Effector CD8-positive, alpha-beta T cell (primary cell): ENCODE measurements at places on chromosomes 2 and 18.

GRCh38 chr2:216803791-216804190, 56.1 kb downstream of the TNP1 start:
- DNase-seq: no peak

GRCh38 chr2:70141212-70141901, 49.5 kb downstream of the C2orf42 start:
- DNase-seq: peak; percentile 18

- DNase-seq: no peak
Observed at GRCh38 chr2:219844401-219845091, 217.1 kb downstream of the SLC4A3 start.

- DNase-seq: no peak
Observed at GRCh38 chr2:147025646-147026585, 818.9 kb upstream of the ACVR2A start.

DNA sequence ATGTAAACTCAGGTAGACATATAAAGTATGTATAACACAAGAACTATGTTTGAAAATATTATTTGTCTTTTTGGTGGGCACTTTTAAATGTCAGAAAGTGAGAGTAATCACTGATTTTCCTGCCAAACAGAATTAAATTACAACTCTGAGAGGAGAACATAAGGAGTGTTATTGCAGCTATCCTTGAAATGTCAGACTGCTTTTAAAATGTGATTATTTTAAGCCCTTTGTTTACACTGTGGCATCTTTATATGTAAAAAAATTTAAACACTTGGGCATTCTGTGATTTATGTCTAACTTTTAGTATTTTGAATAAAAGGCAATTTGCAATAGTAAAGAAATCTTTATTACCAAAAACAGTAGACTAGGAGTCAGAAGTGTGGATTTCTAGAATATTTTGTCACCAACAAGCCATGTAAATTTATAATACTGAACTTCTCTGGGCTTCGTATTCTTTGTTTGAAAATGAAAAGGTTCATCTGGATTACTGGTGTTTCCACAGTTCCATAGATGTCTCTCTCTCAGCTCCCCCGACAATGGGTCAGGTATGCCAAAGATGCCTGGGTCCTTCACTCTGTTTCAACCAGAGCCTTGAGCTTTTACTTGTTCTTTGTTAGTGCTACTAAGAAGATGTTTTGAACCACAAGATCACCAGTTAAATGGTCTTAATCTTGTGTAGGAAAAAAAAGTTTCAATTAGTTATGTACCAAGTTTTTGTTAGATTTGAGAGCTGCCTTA, 38.8 kb downstream of the GULP1 start:
- no peak for DNase-seq

- no peak for DNase-seq
Observed at GRCh38 chr18:38007026-38007425, 441.4 kb upstream of the CELF4 start.
